NCI-H526 treated with DMSO at 0.1 percent for 48 hours (cell line): ENCODE measurements at places on chromosomes 4 and X.

GRCh38 chr4:153223930-153224329 lies 19.7 kb downstream of the TRIM2 start:
- no peak for DNase-seq

GRCh38 chr4:100799761-100800539 lies 282.1 kb upstream of the EMCN start:
- DNase-seq = no peak

GRCh38 chr4:137082061-137082460 lies 450.2 kb downstream of the PCDH18 start:
- no peak for DNase-seq

GRCh38 chr4:20983763-20984575 lies 283.7 kb downstream of the PACRGL start:
- DNase-seq = no peak

DNA sequence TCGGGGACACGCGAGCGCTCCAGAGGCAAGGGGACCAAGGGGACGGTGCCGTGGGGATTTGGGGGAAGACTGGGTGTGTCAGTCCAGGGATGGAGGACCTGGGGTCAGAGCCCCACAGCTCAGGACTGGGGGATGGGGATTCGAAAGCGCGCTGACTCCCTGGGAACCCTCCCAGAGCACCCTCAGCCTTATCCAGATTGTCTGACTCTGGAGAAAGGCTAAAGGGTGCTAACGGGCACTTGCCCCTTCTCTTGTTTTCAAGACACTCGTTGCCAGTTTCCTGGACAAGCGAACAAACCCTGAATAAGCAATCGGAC lies 1.1 kb downstream of the DOCK11 start:
- no peak for DNase-seq

DNA sequence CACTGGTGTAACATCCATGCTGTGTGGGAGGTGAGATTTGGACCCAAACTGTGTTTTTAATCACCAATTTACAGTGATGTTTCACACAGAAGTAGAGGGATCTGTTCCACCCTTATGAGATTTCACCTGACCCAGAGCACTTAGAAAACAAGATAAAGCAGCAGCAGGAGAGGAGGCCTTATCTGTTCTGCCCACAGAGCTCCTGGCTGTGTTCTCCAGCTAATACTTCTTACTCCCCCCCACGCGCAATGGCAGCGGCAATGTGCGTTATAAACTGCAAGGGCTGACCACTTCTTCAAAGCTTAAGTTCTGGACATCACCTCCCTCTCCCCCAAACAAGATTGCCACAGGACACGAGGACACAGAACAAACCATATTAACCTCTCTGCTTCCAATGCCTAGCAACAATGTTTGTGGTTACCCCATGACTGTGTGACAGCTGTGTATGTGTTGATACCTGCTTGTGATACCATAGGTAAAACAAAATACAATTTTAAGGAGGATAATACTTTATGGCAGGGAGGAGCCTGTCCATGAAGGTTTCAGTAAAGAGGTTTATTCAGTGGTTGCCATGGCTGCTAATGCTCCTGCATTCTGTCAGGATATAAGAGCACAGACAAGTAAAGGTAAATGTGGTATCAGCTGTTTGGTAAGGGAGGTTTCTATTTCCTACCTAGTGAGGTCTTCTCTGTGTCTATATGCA lies 210.0 kb downstream of the SOWAHB start:
- no peak for DNase-seq

GRCh38 chrX:123648028-123648810 lies 84.6 kb downstream of the THOC2 start:
- DNase-seq = peak; percentile 17

- no peak for DNase-seq
Observed at GRCh38 chrX:115562480-115562847, 1.5 kb downstream of the PLS3 start.

DNA sequence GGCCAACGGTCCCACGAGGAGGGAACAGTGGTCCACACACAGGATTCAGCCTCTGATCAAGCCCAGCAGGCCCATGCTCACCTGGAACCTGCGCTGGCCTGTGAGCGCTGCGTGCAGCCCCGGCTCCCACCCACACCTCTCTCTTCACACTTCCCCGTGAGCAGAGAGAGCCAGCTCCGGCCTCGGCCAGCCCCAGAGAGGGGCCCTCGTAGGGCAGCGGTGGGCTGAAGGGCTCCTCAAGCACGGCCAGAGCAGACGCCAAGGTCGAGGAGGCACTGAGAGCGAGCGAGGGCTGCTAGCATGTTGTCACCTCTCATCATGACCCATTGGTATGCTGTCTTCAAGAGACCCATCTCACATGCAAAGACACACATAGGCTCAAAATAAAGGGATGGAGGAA lies 83.0 kb upstream of the FMR1 start:
- DNase-seq = no peak

DNA sequence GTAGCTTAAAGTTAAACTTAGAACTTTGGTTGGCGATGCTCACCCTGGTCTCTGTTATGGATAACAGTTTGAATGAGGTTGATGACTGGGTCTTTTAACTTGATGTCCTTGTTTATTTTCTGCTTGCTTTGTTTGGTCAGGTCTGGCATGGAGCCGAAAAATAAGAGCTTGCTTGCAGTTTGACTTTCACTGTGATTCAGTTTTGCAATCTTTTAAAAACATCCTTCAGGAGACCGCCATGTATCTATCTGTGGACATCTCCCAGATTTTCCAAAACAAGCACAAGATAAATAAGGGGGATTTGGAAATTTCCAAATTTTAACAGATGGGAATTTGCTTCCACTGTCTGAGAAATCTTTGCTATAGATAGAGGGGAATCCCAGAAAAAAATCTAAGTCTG lies 246.7 kb downstream of the PALLD start:
- DNase-seq = no peak

- no peak for DNase-seq
Observed at GRCh38 chr4:3525532-3526430, 6.4 kb downstream of the LRPAP1 start.

- no peak for DNase-seq
Observed at GRCh38 chrX:131650637-131651410, 107.0 kb downstream of the OR13H1 start.
